ENCODE measurements at places on chromosomes 16 and 17.

DNA sequence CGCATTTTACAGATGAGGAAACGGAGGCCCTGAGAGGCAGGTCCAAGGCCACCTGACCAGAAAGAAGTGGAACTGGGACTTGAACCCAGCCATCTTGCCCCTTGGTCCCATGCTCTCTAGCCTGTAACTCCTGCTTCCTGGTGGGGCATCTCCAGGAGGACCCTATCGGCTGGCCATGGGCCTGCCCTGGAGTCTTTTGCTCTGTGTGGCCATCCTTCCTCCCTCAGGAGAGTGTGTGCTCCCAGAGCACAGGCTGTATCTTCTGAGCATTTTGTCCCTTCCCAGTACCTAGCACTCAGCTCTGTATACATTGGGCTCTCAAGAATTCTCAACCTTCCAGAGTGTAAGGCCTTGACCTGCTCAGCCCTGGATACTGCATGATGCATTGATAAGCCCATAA lies 28.4 kb upstream of the STH start:
- DNase-seq: no peak

GRCh38 chr16:77531752-77532151 lies 96.9 kb upstream of the ADAMTS18 start:
- no peak for DNase-seq

DNA sequence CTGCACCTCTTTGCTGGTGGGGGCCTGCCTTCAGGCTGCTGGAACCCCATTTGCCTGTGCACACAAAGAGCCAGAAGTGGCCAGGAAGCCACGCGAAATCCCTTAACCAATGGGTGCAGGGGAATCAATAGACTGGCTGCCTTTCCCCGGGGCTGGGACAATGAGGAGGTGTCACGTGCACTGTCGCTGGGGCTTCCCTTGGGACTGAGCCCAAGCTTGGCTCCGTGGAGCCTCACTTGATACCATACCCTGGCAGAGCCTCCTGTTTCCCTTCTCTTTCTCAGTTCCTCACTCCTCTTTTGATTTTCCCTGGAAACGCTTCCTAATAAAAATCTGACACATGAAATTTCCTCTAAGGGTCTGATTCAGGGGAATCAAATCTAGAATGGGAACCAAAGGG lies 38.8 kb upstream of the C16orf82 start:
- no peak for DNase-seq

DNA sequence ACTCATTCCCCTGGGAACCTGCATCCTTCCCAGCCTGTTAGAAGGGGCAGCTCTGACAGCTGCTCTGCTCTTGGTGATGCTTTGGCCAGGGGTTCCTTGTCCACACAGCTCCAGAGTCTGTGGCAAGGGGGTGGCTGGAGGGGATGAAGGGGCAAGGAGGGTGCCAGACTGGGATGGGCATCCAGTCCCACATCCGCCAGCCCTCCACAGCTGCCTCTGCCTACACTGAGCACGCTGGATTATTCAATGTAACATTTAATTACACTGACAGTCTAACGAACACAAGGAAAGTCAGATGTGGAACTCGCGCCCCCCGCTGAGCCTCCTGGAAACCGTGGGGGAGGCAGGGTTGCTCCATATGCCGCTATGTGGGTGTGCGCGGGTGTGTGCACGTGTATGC lies 101.1 kb downstream of the C16orf78 start:
- DNase-seq: no peak

- no peak for DNase-seq
Measured at GRCh38 chr17:78905541-78905940, 2.5 kb upstream of the CEP295NL start.

GRCh38 chr17:78672871-78673371 lies 95.7 kb upstream of the DNAH17 start:
- no peak for DNase-seq

- DNase-seq: no peak
Measured at GRCh38 chr16:4290236-4290830, 17.5 kb upstream of the TFAP4 start.

GRCh38 chr17:29629839-29630238 lies 7.1 kb upstream of the CORO6 start:
- DNase-seq: no peak

GRCh38 chr16:9152649-9153501 lies 61.4 kb downstream of the HAPSTR1 start:
- no peak for DNase-seq

GRCh38 chr16:89805136-89805905 lies 11.1 kb downstream of the FANCA start:
- DNase-seq: no peak

GRCh38 chr17:59513934-59514841 lies 51.2 kb upstream of the DHX40 start:
- DNase-seq: no peak

- no peak for DNase-seq
Measured at GRCh38 chr16:54050459-54051210, 236.0 kb downstream of the IRX3 start.

DNA sequence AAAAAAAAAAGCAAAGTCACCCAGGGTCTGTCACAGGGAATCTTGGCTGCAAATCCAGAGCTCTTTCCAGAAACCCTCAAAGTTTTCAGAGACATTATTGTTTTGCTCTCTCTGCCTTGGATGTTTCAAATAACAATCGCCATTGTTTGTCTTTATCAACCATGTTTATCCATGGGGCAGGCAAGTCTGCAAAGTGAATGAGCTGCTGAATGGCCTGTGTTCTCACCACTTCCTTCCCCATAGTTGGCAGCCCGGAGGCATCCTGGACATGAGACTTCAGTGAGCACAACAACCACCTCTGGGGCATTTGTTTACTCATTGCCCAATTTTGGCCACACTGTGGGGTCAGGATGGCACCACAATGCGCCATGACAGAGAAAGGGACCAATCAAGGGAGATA lies 53.1 kb upstream of the USP7 start:
- no peak for DNase-seq

DNA sequence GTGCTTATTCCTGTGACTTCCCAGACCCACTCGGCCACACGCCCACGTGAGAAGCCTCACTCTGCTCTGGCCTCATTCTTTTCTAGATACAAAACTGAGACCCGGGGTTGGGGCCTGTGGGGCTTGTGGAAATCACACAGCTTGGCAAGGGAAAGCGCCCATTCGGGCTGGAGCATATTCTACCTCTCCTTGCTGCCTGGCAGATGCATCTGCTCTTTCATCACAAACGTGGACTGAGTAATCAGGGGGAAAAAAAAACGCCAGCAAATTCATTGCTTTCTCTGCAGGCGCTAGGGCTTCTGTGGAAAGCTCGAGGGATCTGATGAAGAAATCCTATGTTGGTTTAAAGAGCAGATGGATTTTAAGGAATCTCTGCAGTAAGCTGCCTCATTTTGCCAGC lies 44.4 kb downstream of the DNAH9 start:
- DNase-seq: no peak

- no peak for DNase-seq
Measured at GRCh38 chr17:43784628-43785101, 4.4 kb downstream of the CFAP97D1 start.

DNA sequence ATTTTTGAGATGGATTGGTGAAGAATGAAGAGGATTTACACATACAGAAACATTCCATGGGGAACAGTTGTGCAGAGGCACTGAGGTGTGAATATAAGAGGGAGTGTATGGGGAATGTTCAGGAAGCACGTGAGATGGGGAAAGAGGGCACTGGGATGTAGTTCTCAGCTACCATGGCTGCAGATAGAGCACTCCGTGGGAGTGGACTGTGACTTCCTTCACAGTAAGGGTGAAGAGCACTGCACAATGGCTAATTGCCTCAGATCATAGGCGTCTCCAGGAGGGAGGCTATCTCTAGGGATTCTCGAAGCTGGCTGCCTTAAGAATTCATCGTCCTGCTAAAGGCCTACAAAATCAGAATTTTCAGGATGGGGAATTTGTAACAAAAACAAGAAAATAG lies 7.0 kb downstream of the YPEL2 start:
- DNase-seq: no peak

DNA sequence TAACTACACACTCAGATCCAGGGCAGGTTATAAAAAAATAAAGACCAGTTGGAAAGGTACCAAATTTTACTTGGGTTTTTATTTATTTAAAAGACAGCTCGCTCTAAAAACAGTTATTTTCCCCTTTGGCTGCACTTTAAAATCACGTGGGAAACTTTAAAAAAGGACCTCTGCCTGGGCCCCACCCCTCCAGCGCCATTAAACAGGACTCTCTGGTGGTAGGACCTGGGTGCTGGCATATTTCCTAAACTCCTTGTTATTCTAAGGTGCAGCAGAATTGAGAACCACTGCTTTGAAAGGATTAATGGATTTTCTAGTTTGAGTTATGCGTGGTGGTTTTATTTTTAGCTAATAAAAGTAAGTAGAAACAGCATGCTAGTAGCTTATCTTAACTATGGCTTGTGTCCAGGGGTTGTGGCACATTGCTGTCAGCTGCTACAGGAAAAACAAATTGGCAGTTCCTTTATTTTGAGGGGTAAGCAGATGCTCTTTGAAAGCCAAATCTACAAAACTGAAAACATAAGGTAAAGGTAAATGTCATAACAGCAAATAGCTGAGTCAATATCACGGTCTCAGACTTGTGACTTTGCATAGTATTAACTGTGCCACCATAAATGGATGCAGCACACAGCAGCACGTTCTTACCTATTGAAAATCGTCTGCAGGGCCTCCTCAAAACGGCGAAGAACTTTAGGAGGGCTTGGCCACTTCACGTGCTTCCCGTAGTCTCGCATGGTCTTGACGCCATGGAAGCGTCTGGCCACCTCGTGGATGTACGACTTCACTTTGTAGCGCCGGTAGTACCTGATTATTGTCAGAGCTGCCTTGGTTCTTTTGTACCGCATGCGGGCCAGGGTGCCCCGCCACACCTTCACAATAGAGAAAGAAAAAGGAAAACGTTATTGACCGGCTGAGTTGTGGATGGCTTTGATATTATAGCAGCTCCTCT lies 172.0 kb downstream of the CDK5R1 start:
- no peak for DNase-seq

DNA sequence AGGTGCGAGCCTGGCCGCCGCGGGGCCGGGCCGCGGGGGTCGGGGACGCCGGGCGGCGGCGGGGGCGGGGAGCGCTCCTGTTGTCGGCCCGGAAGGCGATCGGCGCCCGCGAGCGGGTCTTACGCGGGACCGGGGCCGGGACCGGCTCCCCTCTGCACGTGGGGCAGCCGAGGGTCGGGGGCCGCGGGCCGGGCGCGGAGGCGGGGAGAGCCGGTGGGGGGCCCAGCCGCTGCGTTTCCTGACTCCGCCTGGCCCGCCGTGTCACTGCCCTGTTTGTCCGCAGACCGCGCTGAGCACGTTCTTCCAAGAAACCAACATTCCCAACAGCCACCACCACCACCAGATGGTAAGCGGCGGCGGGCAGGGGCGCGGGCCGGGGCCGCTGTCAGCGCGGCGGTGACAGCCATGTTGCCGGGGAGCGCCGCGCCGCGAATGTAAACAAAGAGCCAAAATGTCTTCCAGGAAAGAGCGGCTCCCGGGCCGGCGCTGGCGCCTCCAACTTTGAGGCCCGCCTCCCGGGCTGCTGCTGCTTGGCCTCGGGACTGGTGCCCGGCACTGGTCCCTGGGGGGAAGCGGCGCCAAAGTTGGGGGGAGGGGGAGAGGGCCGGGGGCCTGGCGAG lies 586 bp downstream of the UBALD2 start:
- no peak for DNase-seq

- no peak for DNase-seq
Measured at GRCh38 chr17:69047368-69048263, 13.1 kb downstream of the ABCA9 start.

- DNase-seq: no peak
Measured at GRCh38 chr16:48203974-48204824, 39.9 kb upstream of the LONP2 start.

DNA sequence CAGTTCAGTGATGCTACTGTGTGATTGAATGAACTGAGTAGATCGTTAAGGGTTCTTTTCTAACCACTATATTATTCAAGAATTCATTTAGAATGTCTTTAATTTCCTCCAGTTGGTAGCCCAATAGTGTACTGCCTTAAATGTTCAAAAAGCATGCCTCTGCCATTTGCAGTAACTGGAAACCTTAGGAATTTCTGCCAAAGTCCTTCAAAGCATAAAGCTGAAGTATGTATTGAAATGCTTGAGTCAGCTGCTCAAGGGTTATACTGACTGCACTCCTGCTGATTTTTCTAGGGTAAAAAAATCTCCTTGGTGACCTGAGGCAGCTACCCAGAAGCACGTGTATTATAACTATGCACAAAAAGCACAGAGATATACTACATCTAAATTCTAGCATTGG lies 56.5 kb downstream of the SNTB2 start:
- no peak for DNase-seq

DNA sequence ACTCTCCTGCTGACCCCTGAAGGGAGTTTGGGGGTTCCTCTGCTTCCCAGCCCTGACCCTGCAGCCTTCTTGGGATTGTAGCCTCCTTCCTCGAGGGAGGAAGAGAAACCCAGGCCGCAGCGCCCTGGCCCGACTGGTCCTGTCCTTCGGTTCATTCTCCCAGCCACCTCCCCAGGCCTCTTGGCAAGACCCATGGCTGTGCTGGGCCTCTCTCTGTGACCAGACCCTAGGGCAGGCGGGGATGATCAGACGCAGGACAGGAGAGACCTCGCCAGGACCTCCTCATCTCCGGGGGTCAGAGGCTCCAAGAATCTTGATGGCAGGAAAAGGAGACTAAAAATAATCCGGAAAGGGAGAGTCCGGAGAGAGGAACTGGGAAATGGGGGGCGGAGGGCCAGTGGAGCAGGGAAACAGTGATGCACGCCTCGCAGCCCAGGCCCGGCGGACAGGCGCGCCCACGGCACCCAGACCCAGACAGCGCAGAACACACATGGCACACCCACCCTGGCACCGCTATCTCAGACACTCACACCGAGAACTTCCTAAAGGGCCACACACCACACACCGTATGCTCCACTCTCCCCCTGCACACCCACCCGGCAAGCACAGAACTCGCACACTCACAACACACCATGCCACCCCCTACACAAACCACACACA lies 1.2 kb downstream of the ARHGEF15 start:
- DNase-seq: no peak

- no peak for DNase-seq
Measured at GRCh38 chr17:64323774-64324173, 60.7 kb upstream of the TEX2 start.

- no peak for DNase-seq
Measured at GRCh38 chr16:57592591-57593003, 35.8 kb upstream of the ADGRG1 start.

- no peak for DNase-seq
Measured at GRCh38 chr16:64144617-64145016, 977.2 kb downstream of the CDH11 start.

DNA sequence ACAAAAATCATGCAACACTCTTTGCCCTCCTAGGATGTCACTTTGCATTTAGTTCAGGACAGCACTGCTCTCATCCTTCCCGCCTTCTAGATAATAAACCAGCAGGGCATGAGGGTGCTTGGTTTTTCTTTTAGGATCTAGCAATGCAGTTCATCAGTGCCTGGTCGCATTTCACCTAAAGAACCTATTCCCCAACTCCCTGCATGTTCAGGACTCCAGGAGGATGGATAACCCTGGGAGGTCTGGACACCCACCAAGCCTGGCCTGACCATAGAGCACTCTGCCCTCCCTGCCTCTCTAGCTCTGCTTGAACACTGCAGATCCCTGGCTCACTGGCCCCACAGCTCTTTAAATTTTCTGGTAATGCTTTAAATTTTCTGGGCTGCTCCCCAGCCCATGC lies 2.6 kb downstream of the SLFN12 start:
- DNase-seq: no peak

All from stimulated activated CD4-positive, alpha-beta T cell treated with anti-CD3 and anti-CD28 coated beads, Interleukin-1b, Interleukin-23, amount 100 ng/mL, for 1 hour (primary cell).